ENCODE measurements at places on chromosomes 5 and 9. TPM values are rescaled to one million over a fixed set of nuclear protein-coding genes. Genes with fewer than 3 reads are reported as not detected.

DPM2 gene
- 6.2 TPM for total RNA-seq

GRXCR2 gene
- not detected for total RNA-seq

MZB1 gene
- total RNA-seq: 0.16 TPM

ADAMTS16 gene
- total RNA-seq: not detected

ITGA2 gene
- total RNA-seq: 30.0 TPM

MEGF10 gene
- 0.16 TPM for total RNA-seq

FGF1 gene
- total RNA-seq: 0.44 TPM
